Ascending aorta (tissue), 2 donors: ENCODE measurements at places on chromosomes 11 and 22. TPM values are rescaled to one million over a fixed set of nuclear protein-coding genes. Genes with fewer than 3 reads are reported as not detected.

ADORA2A gene
- 14.7 TPM for total RNA-seq

LRRC55 gene
- total RNA-seq, result not detected

KDELR3 gene
- 11.8 TPM for total RNA-seq

- DNase-seq, result no peak
These were observed 25.0 kb upstream of the CRTAM start for GRCh38 chr11:122813176-122813893.

GRCh38 chr22:29208879-29209623 is 3.4 kb downstream of the EMID1 start:
- DNase-seq, result no peak

GRCh38 chr22:43126501-43127165 is 16.1 kb downstream of the BIK start:
- no peak for DNase-seq

APOA5 gene
- not detected for total RNA-seq

GRCh38 chr11:69417699-69418085 is 63.8 kb upstream of the LINC01488 start:
- no peak for DNase-seq

DNA sequence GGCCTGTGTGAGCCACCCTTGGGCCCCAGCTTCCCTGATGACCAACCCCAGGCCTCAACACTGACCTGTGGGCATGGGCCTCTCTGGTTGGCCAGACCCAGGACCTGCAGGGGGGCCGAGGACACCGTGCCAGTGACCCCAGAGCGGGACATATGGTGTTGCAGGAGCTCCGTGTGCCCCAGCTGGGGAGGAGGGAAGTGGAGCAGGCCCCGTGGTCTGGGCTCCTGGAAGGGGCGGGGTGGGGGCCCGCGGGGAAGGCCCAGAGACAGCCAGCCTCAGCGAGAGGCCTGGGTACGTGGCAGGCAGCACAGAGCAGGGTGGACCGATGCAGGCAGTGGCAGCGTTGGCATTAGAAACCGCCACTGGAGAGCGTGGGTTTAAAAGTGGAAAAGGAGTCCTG is 22.2 kb downstream of the MUC6 start:
- DNase-seq, result no peak

DNA sequence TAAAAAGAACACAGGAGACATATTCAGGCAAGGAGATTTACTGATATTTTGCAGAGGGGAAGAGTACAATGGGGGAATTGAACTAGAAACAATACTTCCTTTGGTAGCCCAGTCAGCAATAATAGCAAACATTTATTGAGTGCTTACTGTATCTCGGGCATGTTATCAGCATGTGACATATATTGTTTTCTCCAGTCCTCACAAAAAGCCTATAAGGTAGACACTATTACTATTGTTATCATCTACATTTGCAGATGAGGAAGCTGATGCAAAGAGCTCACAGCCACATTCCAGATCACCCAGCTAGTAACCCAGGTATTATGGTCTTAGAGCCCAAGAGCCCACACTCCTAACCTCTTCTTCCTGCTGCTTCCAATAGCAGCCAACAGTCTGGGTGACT is 27.9 kb downstream of the NAV2 start:
- DNase-seq, result no peak

GRCh38 chr11:73156686-73157085 is 14.6 kb upstream of the FCHSD2 start:
- DNase-seq, result no peak

MRGPRX4 gene
- not detected for total RNA-seq

GRCh38 chr11:85628771-85629341 is 463 bp downstream of the TMEM126B start:
- no peak for DNase-seq

- DNase-seq, result no peak
These were observed 61.6 kb upstream of the PPARA start for GRCh38 chr22:46088541-46089311.

DNA sequence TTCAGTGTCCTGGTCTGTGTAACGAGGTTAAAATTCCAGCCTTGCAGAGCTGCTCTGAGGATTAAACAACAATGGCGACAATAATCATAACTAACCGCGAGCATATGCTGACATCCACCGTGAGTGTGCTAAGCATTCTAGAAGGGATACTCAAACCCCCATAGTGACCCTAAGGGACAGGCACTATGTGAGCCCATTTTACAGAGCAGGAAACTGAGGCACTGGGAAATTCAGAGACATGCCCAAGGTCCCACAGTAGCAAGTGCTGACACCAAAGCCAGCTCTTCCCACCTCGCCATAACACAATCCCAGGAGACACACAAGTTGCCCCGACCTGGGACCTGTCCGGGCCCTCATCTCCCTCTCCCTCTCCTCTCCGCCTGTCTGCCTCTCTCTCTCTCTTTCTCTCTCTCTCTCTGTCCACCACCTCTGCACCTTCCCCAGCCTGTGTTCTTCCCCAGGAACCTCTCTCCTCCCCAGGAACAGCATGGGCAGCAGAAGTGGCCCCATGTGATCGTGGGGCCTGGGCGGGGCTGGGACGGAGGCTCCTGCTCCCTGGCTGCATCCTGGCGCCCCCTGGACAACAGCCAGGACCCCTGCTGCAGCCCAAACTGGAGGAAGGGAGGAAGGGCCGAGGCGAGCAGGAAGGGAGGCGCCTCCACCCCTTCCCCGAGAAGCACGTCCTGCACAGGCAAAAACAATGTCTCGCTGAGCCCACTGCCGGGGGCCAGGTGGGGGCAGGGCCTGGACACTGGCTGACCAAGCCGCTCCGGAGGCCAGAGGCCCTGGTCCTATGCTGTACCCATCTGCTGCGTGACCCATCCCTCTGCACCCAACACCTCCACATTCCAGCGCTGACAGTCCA is 14.8 kb upstream of the MFNG start:
- no peak for DNase-seq

MN1 gene
- 23.0 TPM for total RNA-seq

GRCh38 chr11:32092581-32093170 is 1.8 kb downstream of the RCN1 start:
- DNase-seq, result no peak

DNA sequence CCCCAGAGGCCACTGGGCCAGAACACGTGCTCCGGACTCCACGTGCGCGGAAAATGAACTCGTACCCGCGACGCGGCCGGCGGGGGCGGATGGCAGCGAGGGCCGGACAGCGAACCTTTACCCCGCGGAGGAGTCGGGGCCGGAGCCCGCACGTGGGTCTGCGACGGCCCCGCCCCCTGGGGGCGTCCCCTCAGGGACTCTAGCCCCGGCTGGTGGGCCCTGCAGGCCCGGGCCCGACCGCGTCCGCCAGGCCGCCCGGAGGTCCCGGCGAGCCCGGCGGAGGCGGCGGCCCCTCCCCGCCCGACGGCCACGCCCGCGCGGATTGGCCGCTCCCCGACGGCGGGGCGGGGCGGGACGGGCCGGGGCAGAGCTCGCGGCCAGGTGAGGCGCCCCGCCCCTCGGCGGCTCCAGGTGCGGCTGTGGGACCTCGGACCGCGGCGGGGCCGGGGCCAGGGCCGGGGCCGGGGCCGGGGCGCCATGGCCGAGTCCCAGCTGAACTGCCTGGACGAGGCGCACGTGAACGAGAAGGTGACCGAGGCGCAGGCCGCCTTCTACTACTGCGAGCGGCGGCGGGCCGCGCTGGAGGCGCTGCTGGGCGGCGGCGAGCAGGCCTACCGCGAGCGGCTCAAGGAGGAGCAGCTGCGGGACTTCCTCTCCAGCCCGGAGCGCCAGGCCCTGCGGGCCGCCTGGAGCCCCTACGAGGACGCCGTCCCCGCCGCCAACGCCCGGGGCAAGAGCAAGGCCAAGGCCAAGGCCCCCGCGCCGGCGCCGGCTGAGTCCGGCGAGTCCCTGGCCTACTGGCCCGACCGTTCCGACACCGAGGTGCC is at the start of gene FAM83F:
TSS of gene FAM83F (plus strand) at position 389 of the 827 bp plus-strand sequence. CDS start at position 478, 89 bp downstream.
- DNase-seq, result no peak

DNA sequence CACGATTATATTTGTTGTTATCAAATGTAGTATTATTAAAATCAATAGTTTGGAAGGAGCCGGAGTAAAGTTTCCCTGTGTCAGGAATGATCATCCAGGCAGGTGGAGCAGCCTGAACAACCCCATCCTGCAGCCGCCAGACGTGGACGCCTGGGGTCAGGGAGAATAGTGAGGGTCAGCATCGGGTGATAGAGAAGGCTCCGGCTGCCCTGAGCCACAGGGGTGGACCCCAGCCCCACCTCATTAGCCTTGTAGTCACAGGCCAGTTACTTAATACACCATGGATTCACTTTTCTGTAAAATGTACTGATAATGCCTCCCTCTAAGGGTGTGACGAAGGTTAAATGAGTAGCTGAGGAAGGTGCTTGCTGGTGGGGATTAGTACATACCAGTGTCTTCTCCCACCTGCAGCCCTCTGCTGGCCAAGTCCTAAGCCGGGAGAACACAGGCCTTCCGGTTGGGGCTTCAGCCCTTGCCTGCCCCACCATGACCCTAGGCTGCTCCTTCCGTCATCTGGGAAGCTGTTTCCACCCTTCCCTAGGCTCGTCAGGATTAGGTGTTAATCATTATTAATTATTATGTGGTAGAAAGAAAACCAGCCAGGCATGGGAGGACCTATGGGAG is 14.9 kb downstream of the TMEM121B start:
- DNase-seq, result no peak

DNA sequence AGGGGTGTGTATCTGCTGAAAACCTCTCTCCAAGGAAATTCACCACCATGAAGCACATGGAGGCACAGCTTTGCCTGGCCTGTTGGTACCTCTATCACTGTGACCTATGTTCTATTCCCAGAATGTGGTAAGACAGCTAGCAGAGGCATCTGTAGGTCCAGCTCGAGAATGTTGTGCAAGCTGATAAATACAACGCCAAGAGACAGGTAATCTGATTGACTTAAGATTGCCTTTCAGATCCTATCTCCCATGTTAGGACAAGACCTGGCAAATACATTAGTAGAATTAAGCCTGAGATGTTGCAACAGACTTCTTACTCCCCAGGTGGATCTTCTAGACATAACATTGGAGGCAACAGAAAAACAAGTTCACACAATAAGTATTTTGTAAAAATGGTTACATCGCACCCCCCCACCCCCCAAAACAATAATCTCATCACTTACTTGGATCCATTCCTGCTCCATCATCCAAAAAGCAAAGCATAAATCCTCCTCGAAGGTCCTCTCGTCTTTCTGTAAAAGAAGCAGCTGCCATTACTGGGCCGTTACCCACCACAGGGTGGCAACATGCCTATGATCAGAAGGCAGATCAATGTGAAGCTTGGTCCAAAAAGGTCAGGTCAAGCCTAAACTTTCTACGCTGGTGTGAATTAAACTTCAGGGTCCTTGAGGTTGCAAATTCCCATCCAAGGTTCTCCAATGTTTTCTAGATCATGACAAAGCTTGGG is 18.5 kb downstream of the MORC2 start:
- DNase-seq, result no peak
